ENCODE measurements at places on chromosomes 11 and 22.

- no peak for DNase-seq
Observed at GRCh38 chr11:15816260-15816871, 540.0 kb downstream of the SOX6 start.

DNA sequence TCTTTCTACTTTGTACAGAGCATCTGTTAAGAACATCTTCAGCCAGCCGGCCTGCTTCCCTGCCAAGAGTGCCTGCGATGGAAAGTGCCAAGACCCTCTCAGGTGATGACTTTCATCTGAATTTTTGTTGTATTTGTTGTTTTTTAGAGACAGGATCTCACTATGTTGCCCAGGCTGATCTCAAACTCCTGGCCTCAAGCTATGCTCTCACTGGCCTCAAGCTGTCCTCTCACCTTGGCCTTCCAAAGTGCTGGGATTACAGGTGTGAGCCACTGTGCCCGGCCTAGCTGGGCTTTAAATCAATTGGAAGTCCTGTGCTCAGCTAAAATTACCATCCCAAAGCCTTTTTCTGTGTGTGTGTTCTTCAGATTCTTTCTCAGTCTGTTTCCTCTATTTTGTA lies 64.2 kb upstream of the ADORA2A start:
- no peak for DNase-seq

GRCh38 chr11:14423633-14424032 lies 64.7 kb upstream of the RRAS2 start:
- DNase-seq: no peak

DNA sequence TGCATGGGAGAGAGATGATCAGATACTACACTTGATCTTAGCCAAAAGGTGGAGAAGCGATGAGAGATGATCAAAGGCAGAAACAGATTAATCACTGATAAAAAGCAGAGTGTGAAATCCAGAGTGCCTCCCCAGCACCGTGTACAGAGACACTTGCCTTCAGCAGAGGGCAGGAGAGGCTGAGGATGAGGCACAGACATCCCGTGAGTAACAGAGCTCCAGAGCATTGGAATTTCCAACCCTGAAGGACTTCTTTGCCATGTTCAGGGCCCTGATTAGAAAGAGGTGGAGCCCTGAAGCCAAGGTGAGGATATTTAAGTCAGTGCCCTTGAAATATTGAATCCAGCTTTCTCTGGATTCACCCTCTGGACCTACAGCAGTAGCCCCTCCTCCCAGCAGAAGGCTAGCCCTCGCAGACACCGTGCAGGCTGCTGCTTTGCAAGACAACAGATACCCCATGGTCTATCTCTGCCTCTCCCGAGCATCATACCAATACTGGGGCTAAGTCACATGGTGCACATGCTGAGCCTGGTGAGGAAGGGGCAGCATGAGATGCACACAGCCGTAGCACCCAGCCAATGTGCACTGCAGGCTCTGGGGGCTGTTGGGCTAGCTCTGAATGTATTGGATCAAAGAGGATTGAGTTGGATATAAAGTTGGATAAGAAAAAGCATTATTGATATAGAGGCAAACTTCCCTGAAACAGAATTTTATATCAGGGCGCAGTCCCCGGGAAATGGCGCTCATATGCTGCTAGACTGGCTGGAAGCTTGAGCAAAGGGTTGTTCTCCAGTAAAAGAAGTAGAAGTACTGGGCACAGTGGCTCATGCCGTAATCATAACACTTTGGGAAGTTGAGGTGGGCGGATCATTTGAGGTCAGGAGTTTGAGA lies 200.3 kb upstream of the B3GAT1 start:
- DNase-seq: no peak

DNA sequence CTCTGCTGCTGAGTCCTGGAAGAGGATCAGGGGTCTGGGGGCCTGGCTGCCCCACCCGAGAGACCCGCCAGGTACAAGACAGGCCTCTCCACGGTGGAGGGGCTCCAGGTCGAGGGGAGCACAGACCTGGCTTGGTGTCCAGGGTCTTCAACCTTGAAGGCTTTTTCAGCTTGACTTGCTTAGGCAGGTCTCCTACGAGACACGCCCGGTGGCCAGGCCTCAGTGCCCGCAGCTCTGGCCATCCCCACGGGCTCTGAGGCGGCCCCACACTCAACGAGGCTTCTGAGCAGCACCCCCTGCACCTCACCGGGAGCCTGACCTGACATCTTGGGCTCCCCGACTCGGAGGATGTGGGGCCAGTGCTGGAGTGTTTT lies 6.6 kb upstream of the PLXNB2 start:
- no peak for DNase-seq

DNA sequence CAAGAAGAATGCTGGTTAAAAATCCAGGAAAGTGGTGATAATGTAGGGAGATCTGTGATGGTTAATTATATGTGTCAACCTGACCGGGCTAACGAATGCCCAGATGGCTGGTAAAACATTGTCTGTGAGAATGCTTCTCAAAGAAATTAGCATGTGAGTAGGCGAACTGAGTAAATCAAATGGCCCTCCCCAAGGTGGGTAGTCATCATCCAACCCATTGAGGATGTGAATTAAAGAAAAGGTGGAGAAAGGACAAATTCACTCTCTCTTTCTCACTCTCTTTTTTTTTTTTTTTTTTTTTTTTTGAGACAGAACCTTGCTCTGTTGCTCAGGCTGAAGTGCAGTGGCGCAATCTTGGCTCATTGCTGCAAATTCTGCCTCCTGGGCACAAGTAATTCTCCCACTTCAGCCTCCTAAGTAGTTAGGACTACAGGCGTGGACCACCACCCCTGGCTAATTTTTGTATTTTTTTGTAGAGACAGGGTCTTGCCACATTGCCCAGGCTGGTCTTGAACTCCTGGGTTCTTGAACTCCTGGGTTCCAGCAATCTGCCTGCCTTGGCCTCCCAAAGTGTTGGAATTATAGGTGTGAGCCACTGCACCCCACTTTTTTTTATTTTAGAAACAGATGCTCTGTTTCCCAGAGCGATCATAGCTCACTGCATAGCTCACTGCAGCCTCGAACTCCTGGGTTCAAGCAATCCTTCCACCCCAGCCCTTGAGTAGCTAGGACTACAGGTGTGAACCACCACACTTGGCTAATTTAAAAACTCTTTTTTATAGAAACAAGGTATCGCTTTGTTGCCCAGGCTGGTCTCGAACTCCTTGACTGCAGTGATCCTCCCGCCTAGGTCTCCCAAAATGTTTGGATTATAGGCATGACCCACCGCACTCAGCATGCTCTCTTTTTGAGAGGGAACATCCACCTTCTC lies 22.0 kb upstream of the P2RY6 start:
- DNase-seq: no peak
